CD4-positive, alpha-beta T cell treated with Interleukin-10 for 1 hour (primary cell): ENCODE measurements at places on chromosomes 4 and X.

DNA sequence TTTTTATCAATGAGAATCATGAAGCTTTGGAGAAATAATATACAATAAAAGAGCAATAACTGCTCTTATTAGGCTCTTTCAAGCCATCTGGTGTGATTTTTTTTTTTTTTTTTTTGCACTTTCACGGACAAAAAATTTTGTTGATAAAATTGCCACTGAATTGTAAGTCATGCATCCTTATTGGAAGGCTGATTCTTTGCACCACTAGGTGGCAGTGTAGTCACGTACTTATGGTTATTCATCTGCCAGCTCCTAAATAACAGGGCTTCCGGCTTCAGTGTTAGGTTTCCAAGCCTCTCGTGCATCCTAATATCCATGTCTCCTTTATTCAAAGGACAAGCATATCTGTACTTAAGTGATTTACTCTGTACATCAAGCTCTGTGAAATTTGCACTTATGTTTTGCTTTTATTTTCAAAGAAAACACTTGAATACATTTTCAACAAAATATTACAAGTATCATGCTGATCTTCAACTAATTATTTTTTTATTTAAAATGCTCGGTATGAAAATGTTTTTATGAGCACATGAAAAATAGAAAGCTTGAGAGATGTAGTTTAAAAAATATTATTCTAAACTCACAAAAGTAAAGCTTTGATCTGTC lies 1578.3 kb upstream of the TENM3 start:
- DNase-seq = peak; percentile 55

DNA sequence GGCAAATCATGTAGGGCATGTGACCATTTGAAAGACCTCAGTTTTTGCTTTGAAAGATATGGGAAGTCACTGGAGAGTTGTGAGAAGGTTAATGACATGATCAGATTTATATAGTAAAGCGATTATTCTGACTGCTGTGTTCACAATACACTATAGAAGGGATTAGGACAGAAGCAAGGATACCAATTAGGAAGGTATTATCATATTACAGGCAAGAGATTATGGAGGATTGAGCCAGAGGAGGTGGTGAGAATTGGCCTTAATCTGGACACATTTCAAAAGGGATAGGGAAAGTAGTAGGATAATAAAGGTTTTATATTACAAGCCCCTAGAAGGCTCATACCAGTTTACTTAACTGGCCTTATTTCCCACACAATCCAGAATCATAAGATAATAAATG lies 124.9 kb upstream of the POF1B start:
- no peak for DNase-seq

- DNase-seq = no peak
Observed at GRCh38 chr4:38911257-38911656, 43.7 kb downstream of the FAM114A1 start.

DNA sequence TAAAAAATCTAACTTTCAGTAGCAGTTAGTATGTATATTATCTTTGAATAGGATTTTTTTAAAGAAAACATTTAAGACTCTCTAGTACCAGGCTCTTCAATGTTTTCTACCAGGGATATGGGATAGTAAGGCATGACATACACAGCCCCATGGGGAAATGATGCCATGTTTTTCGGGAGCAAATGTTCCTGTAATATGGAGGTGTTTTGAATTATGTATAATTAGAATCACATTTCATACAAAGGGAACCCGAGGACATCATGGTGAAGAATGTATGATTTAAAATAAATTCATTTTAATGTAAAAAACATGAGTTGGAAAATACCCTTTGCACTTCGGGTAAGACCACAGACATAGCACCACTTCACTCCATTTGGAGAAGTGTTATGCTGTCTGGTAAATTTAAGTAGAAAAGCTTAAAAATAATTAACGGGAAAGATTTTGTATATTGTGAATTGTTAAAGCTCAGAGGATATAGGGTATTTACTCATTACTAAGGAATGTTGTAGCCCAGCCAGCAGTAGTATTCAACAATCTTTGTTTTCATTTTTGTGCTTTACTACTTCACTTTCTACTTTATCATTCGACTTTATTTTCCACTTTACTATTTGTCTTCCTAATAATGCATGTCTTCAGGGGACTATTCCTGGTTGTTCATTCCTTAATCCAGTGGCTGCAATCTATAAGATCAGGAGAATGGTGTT lies 2050.7 kb downstream of the ARAP2 start:
- no peak for DNase-seq

GRCh38 chr4:114343015-114343414 lies 255.6 kb upstream of the UGT8 start:
- DNase-seq = no peak

DNA sequence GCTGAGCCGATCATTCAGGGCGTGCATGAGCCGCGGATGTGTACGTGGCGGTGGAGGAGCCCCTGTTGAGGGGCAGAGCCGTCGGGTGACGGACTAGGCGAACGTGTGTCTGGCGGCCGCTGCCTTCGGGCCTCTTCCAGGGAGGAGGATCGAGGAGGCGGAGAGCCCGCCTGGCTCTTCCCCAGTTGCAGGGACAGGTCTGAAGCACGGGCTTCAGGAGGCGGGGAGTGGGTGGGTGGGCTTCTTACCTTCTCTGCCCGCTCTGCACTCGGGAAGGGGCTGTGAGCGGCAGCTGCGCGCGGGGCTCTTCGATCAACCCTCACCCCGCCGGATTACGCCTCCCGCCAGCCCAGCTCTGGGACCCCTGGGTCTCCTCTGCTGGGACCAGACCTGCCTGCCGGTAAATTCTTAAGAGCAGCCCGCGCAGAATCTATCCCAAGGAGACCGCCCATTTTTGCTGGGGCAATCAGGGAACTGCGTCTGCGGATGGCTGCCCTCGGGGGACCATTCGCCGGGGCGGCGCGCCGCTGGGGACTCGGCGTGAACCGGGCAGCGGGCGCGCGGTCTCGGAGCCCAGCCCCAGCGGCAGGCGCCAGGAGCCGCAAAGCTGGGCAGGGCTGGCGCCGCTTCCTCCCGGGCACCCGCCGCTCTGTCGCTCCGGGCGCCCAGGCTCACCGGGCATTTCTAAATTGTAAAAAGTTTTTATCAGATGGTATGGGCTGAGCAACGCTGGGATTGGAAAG lies 4.9 kb downstream of the PLAC8 start:
- peak; percentile 34 for DNase-seq

DNA sequence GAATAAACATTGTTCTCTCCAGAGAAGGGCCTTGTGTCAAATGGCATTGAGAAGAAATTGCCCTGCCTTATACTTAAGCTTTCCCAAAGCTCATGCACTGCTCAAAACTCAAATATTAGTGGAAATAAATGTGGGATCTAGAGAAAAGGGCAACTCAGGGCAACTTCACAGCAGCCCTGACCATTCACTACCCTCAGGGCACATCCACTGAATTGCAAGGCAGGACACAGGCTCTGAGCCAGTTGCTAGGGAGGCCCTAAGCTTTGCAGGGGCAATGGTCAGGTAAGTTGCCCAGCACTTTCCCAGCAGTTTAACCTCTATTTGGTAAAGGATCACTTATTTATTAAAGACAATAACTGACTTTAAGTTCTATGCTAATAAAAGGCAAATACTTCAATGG lies 255.3 kb upstream of the TEX13A start:
- no peak for DNase-seq

- no peak for DNase-seq
Observed at GRCh38 chrX:52923781-52924241, 26.7 kb downstream of the FAM156B start.

GRCh38 chr4:155564880-155565279 lies 101.8 kb upstream of the GUCY1A1 start:
- DNase-seq = no peak

DNA sequence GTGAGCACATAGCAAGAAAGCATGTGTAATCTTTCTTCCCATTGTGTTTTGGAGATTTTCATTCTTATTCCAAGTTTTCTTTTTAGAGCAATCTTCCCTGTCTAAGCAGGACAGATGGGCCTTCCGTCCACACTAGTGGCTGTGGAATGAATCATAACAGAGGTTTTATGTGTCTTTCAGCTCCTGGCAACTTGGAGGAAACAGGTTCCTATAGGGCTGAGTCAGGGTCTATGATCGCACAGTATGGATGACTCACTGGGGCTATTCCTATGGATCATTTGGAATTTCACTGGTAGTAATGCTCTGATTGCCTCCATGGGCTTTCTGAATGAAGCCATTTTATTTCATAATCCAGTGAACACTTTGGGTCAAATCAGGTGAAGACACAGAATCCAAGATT lies 51.8 kb upstream of the CBLL2 start:
- no peak for DNase-seq

GRCh38 chr4:1130316-1131186 lies 17.2 kb upstream of the RNF212 start:
- peak; percentile 85 for DNase-seq

DNA sequence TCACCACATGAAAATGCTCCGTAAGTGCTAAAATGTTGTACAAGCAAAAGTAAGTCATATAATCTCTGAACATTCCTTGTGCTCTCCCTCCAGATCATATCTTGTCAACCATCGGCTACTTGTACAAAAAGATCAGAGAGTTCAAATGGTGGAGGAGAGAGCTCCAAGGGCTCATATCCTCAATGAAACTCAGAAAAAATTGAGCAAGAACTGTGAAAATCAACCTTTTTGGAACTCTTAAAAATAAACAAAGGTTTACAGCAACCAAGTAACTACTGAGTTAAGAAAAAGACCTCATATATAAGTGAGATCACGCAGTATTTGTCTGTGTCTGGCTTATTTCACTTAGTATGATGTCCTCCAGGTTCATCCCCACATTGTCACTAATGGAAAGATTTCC lies 63.2 kb downstream of the TEX13C start:
- DNase-seq = no peak

DNA sequence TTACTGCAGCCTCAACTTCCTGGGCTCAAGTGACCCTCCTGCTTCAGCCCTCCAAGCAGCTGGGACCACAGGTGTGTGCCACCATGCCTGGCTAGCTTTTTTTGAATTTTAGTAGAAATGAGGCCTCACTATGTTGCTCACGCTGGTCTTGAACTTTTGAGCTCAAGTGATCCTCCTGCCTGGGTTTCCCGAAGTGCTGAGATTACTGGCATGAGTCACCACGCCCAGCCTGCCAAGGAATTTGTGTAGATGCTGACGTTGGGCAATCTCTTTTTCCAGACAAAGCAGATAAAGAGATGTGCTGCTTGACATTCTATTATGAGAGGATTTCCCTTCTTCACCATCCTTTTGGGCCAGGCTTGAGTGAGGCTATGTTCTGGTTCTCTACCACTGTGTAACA lies 254.5 kb upstream of the RPS6KA3 start:
- no peak for DNase-seq

DNA sequence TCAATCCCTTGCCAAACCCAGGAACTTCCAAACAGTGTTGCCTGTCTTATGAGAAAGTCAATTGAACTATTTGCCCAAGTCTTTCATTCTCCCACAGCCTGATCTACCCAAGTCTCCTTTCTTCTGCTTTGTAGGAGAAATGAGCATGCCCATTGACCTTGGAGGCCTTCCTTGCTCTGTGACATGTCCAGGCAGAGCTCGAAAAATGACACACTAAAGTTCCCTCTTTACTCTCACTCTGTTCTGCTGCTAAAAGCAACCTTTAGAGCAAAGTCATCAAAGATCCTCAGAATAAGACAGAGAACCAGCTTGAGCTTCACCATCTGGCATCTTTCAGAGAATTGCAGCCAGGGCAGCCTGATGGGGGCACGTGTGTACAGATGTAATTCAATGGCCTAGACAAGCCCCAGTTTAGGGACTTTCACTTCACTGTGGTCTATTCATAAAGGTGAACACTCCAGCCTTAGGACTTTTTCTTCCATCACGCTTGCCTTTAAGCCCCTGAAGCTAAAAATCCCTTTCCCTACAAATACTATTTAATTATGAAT lies 136.4 kb downstream of the AMELX start:
- DNase-seq = no peak

DNA sequence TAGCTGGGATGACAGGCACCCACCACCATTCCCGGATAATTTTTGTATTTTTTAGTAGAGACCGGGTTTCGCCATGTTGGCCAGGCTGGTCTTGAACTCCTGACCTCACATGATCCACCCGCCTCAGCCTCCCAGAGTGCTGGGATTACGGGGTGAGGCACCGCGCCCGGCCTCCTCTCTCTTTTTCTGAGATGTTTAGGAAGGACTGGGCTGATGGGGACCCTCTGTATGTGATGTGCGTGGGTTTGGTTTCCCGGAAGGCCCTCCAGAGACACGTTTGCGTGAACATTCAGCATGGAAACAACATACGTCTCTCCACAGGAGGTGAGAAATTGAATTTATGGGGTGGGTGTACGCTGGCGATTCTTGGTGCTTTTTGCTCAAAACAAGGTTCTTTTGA lies 18.6 kb downstream of the SHOX start:
- no peak for DNase-seq

DNA sequence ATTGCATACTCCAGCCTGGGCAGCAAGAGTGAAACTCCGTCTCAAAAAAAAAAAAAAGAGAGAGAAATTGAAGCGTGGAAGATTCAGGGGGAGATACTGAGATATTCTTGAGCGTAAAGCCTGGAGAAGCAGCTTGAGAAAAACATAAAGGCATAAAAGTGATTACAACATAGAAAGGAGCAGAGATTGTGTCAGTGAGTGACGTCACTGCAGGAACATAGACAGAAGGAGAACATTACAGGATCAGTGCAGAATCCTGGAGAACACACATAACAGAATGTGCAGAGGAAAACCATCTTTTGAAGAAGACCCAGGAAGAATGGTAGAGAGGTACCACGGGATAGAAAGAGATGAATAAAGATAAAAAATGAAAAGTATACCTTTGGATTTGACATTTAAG lies 147.0 kb downstream of the APBB2 start:
- no peak for DNase-seq

DNA sequence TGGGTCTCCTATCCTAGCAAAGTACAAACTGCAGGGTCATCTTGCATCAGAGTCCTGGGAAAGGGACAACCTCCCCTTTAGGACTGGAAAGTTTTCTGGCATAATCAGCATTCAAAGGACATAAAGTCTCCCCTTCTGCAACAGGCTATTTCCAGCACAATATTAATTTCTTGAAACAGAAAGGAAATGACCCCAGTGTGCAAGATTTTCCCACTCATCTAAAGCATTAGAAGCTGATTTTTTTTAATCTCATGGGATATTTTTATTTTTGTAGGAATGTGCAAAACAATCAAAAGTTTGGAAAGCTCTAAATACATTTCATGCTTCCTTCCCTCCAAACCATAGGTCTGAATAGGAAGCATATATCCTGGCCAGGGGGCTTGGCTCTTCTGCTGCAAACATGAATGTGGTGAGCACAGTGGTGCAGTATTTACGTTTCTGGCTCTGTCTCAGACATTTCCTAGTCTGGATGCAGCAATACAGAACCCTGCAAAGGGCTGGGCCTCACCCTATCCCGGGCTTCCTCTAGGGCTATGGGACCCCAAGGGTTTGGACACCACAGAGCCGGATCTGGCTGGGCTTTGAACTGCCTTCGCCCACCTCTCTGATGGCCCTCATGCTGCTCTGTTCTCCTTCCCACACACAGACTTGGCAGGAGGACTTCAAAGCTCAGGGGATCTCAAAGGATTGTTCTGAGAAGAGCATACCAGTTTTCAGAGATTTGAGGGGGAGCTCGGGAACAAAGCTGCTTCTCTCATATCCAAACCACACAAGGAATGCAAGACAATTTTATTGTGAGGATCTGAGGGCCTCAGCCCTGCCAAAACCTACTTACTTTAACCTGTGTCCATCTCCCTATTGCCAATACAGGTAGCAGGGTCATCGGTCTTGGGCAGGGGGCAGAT lies 64.9 kb downstream of the POLR2B start:
- no peak for DNase-seq
